A172 (cell line): ENCODE measurements at places on chromosomes 5 and 9.

DNA sequence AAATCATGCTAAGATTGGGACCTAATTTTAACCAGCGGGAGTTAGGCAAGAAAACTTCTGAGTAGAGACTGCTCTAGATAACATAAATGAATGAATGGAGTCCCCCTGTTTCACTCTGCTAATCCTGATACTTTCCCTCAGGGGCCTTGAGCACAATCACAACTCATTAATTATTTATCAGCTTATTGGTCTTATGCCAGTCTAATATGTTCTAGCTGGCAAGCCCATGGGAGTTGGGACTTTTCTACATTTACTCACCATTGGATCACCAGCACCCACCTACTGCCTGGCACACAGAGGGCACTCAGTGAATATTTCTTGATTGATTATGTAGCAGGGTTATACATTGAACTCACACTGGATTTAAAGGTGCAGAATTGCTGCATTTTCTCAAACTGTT lies 13.5 kb upstream of the TMED7 start:
- no peak for DNase-seq

DNA sequence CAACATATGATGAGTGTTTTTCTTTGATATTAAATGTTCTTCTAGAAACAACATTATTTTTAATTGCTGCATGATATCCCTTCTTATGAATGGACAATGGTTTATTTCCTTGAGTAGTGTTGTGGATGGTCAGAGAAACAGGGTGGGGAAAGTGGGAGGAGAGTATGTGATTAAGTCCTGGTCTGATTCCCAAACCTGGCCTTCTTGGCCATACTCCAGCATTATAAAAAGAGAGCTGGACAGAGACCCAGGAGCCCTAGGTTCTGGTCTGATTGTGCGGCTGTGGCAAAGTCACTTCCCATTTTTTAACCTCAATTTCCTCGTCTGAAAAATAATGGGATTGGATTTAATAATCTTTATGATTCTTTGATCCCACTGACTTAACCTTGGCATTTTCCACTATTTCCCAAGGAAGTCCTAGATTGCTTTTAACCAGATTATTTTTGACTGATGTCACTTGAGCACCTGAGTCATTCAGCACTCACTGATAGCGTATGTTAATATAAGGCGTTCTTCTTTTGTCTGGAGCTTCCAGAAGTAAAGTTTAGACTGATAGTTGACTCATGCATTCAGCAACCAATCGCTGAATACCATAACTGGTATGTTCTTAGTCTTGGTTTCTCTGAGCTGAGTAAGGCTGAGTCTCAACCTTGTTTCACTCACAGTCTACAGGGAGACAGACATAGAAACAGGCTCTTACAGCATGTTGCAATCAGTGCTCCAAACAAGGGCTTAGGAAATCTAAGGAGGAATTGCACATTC lies 26.2 kb downstream of the OSMR start:
- peak; percentile 99 for DNase-seq

- no peak for DNase-seq
These were observed 127.1 kb downstream of the MYO10 start for GRCh38 chr5:16809010-16809394.

- peak; percentile 22 for DNase-seq
These were observed 795 bp downstream of the CNOT8 start for GRCh38 chr5:154858972-154859871.

DNA sequence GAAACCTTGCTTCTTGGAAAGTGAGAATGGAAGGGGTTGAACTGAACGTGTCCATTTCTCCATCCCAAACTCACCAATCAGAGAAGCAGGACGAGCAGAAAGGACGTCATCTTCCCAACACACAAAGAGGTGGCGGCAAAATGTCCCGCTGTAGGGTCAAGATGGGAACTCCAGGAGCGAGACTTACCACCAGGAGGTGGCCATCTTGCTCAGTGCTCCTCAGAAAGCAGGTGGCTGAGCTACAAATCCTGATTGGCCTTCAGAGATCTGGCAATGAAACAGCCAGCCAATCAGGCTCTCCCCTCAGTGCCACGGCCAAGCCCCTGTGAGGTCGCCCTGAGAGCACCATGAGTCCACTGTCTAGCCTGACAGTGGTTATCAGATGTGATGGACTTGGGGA lies 259.0 kb downstream of the NDUFS4 start:
- peak; percentile 7 for DNase-seq

DNA sequence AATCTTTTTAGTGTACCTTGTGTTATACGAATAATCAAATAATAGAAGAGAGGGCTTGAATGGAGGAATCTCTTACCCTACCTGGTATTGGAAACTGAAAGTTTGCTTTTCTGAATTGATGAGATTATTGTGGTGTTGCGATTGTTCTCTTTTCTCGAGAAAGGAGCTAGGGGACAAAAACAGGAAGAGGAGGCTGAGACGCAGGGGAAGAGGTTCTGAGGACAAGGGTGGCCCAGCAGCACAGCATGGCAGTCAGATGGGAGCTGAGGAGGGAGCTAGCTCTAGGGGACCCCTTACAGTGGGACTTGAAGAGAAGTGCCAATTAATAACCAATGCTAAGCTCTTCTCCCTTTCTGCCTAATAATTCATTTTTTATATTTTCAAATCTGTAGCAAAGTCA lies 183.3 kb upstream of the DMAC1 start:
- DNase-seq: no peak

GRCh38 chr9:87673446-87674120 lies 52.3 kb upstream of the CTSL start:
- no peak for DNase-seq
